ENCODE measurements at places on chromosomes 4 and X.

DNA sequence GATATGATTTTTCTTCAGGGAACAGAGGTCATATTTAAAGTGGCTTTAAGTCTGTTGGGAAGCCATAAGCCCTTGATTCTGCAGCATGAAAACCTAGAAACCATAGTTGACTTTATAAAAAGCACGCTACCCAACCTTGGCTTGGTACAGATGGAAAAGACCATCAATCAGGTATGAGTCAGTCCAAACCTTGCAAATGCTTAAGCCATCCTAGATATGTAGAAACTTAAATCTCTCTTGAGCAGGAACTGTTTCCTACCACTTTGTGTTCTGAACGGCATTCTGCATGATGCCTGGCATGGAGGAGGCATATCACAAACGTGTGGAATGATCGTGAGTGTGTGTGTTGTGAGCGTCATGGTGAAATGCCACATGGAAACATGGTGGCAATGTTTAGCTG, 164.8 kb downstream of the PTTG2 start:
- no peak for DNase-seq

GRCh38 chrX:1519022-1519497, 17.9 kb downstream of the P2RY8 start:
- DNase-seq, result no peak

- no peak for DNase-seq
Observed at GRCh38 chr4:186885289-186885688, 161.6 kb upstream of the FAT1 start.

DNA sequence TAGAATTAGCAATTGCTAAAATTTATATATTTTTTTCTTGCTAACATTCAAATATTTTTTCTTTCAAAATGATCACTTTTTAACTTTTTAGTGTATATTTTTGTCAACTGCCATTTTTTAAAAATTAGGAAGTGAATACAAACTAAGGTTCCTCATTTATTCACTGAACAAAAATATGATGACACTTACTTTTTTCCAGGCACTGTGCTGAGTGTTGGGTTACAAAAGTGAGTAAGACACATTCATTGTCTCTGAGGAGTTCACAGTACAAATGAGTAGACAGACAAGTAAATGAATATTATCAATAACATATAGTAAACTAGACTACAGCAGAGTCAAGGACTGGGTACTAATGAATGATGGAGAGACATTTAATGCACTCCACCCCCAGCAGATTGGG, 543.5 kb downstream of the PDHA2 start:
- no peak for DNase-seq

- DNase-seq, result no peak
Observed at GRCh38 chr4:149008415-149009025, 566.3 kb upstream of the NR3C2 start.

GRCh38 chrX:111483135-111483534, 28.3 kb upstream of the SERTM2 start:
- DNase-seq, result no peak

GRCh38 chr4:129578336-129578735, 482.4 kb downstream of the C4orf33 start:
- DNase-seq, result no peak
